ENCODE measurements at places on chromosomes 11 and 22.

DNA sequence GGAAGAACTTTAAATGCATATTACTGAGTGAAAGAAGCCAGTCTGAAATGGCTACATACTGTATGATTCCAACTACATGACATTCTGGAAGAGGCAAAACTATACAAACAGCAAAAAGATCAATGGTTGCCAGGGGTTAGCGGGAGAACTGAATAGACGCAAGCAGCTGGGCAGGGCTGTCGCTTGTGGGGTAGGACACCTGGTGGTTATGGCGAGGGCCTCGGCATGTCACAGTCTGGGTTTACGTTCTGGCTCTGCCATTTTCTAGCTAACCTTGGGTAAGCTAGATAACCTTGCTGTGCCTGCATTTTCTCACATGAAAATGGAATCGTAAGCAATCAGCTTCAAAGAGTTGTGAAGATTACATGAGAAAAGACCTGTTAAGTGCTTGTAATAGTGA, 55.2 kb upstream of the SYT13 start:
- no peaks in the 10 kb centered on the region for H3K4me1 ChIP-seq
- no peak for DNase-seq
- H3K4me3 ChIP-seq = no peak overlapping the region
- H3K27ac ChIP-seq = no peak overlapping the region
- H3K36me3 ChIP-seq = no peaks in the 10 kb centered on the region

DNA sequence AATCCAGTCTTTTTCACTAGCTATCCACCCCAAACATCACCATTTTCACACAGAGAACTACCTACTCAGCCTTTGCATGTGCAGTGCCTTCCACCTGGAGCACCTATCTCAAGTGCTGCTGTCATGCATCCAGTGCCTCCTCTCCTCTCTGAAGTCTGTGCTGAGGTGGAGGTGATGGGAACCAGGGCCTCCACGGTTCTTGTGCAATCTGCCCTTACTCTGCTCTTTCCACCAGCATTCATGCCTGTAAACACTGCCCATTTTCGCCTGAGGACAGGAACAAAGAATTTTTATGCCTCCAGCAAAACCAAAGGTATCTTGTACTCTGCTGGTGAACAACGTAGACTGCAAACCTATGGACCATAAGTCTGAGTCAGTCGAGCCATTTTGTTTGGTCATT, 27.0 kb downstream of the PITPNB start:
- H3K27me3 ChIP-seq = no peaks in the 10 kb centered on the region
- H3K4me3 ChIP-seq = no peak overlapping the region
- no peak for DNase-seq
- no peak overlapping the region for H3K27ac ChIP-seq
- peaks cover 99% of the 10 kb centered on the region for H3K36me3 ChIP-seq

DNA sequence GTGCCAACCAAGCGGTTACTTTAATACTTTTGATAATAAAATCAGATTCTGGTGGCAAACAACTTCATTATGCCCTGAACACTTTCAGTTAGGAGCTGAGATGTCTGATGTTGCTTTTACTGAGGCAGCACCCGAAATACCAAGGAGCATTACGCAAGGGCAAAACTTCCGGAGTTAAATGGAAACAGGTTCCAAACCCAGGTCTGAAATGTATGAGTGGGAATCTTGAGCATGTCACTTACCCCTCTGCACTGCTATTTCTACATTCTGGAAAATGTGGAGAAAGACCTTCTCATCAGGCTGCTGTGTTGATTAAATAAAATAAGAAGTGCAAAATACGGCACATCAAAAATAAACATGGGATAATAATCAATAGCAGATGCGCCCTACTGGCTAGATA, 315.1 kb downstream of the LARGE1 start:
- no peak overlapping the region for H3K4me3 ChIP-seq
- H3K27me3 ChIP-seq = no peaks in the 10 kb centered on the region
- H3K27ac ChIP-seq = no peak overlapping the region
- no peaks in the 10 kb centered on the region for H3K36me3 ChIP-seq
- H3K4me1 ChIP-seq = no peaks in the 10 kb centered on the region

GRCh38 chr22:37196539-37197450, 8.7 kb upstream of the C1QTNF6 start:
- no peak overlapping the region for H3K4me3 ChIP-seq
- no peaks in the 10 kb centered on the region for H3K27me3 ChIP-seq
- peaks cover 33% of the 10 kb centered on the region for H3K4me1 ChIP-seq
- no peaks in the 10 kb centered on the region for H3K36me3 ChIP-seq

GRCh38 chr11:134139303-134139872, 70.5 kb downstream of the JAM3 start:
- no peaks in the 10 kb centered on the region for H3K4me1 ChIP-seq
- no peak overlapping the region for H3K27ac ChIP-seq
- no peaks in the 10 kb centered on the region for H3K36me3 ChIP-seq
- no peak overlapping the region for H3K4me3 ChIP-seq
- no peaks in the 10 kb centered on the region for H3K27me3 ChIP-seq
- DNase-seq = no peak

- no peaks in the 10 kb centered on the region for H3K4me1 ChIP-seq
- H3K36me3 ChIP-seq = no peaks in the 10 kb centered on the region
- DNase-seq = peak; percentile 49
- peak overlapping the region; percentile 83 for H3K27ac ChIP-seq
- no peaks in the 10 kb centered on the region for H3K27me3 ChIP-seq
- H3K4me3 ChIP-seq = peak overlapping the region; percentile 84
These were observed 666 bp downstream of the MSANTD4 start for GRCh38 chr11:106021181-106021966.

- H3K4me3 ChIP-seq = no peak overlapping the region
- H3K27ac ChIP-seq = no peak overlapping the region
- no peaks in the 10 kb centered on the region for H3K4me1 ChIP-seq
- H3K36me3 ChIP-seq = no peaks in the 10 kb centered on the region
These were observed 123.4 kb upstream of the CSNK2A3 start for GRCh38 chr11:11476499-11476898.

GRCh38 chr11:61589961-61590360, 9.1 kb upstream of the SYT7 start:
- no peaks in the 10 kb centered on the region for H3K36me3 ChIP-seq
- DNase-seq = no peak
- H3K4me1 ChIP-seq = peaks cover 20% of the 10 kb centered on the region
- H3K4me3 ChIP-seq = no peak overlapping the region
- no peak overlapping the region for H3K27ac ChIP-seq

- H3K27me3 ChIP-seq = no peaks in the 10 kb centered on the region
- H3K27ac ChIP-seq = no peak overlapping the region
- H3K36me3 ChIP-seq = no peaks in the 10 kb centered on the region
- H3K4me3 ChIP-seq = no peak overlapping the region
These were observed 62.5 kb upstream of the OR4B1 start for GRCh38 chr11:48154151-48154550.

- peaks cover 11% of the 10 kb centered on the region for H3K27me3 ChIP-seq
- no peaks in the 10 kb centered on the region for H3K36me3 ChIP-seq
- peak; percentile 61 for DNase-seq
- no peaks in the 10 kb centered on the region for H3K4me1 ChIP-seq
- H3K27ac ChIP-seq = no peak overlapping the region
These were observed 1.3 kb upstream of the INSC start for GRCh38 chr11:15113381-15113780.

- peak; percentile 86 for DNase-seq
- peaks cover 53% of the 10 kb centered on the region for H3K4me1 ChIP-seq
- H3K27ac ChIP-seq = peak overlapping the region; percentile 99
These were observed 1.2 kb upstream of the RASGRP2 start for GRCh38 chr11:64745189-64745520.

- no peaks in the 10 kb centered on the region for H3K36me3 ChIP-seq
- no peak for DNase-seq
- no peaks in the 10 kb centered on the region for H3K27me3 ChIP-seq
- H3K4me1 ChIP-seq = no peaks in the 10 kb centered on the region
- no peak overlapping the region for H3K27ac ChIP-seq
These were observed 47.2 kb downstream of the LRFN4 start for GRCh38 chr11:66904055-66904454.

GRCh38 chr11:61090521-61090920, 11.8 kb upstream of the CD5 start:
- H3K4me1 ChIP-seq = peaks cover 8% of the 10 kb centered on the region
- H3K4me3 ChIP-seq = no peak overlapping the region
- H3K36me3 ChIP-seq = no peaks in the 10 kb centered on the region
- DNase-seq = no peak
- H3K27ac ChIP-seq = no peak overlapping the region
- no peaks in the 10 kb centered on the region for H3K27me3 ChIP-seq

GRCh38 chr11:94533696-94534630, 9.8 kb upstream of the FUT4 start:
- no peak overlapping the region for H3K4me3 ChIP-seq
- peaks cover 16% of the 10 kb centered on the region for H3K4me1 ChIP-seq
- DNase-seq = no peak
- no peaks in the 10 kb centered on the region for H3K27me3 ChIP-seq

GRCh38 chr11:94866936-94867795, 99.0 kb downstream of the AMOTL1 start:
- H3K4me1 ChIP-seq = no peaks in the 10 kb centered on the region
- H3K36me3 ChIP-seq = peaks cover 74% of the 10 kb centered on the region
- no peak for DNase-seq
- H3K27ac ChIP-seq = no peak overlapping the region
- H3K27me3 ChIP-seq = no peaks in the 10 kb centered on the region
- H3K4me3 ChIP-seq = no peak overlapping the region

GRCh38 chr11:62953811-62954210, 31.0 kb downstream of the SLC22A6 start:
- H3K4me3 ChIP-seq = no peak overlapping the region
- H3K4me1 ChIP-seq = no peaks in the 10 kb centered on the region
- DNase-seq = no peak
- H3K27ac ChIP-seq = no peak overlapping the region

GRCh38 chr22:47783433-47784366, 1021.2 kb downstream of the TBC1D22A start:
- no peak overlapping the region for H3K27ac ChIP-seq
- no peaks in the 10 kb centered on the region for H3K27me3 ChIP-seq
- H3K36me3 ChIP-seq = no peaks in the 10 kb centered on the region

DNA sequence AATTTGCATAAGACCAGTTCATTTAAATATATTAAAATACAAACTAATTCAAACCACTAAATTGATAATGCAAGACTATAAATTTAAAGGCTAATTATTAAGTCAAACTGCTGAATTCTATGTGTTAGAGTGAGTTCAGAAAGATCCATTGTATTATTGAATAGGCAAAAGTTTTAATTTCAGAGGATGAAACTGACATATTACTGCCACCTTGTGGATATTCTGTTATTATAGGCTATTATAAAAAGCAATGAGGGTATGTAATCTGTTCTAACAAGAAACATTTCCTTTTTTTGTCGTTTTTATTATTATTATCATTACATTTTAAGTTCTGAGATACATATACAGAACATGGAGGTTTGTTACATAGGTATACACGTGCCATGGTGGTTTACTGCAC, 20.9 kb upstream of the NAALAD2 start:
- H3K4me1 ChIP-seq = no peaks in the 10 kb centered on the region
- no peak overlapping the region for H3K4me3 ChIP-seq
- H3K27me3 ChIP-seq = no peaks in the 10 kb centered on the region
- no peak overlapping the region for H3K27ac ChIP-seq

GRCh38 chr22:35330258-35330861, 30.7 kb downstream of the TOM1 start:
- DNase-seq = peak; percentile 92
- H3K36me3 ChIP-seq = no peaks in the 10 kb centered on the region
- H3K27ac ChIP-seq = peak overlapping the region; percentile 93
- peak overlapping the region; percentile 18 for H3K4me3 ChIP-seq

- H3K27me3 ChIP-seq = no peaks in the 10 kb centered on the region
- H3K4me3 ChIP-seq = no peak overlapping the region
- no peaks in the 10 kb centered on the region for H3K36me3 ChIP-seq
- no peaks in the 10 kb centered on the region for H3K4me1 ChIP-seq
These were observed 106.2 kb upstream of the TBCEL start for GRCh38 chr11:120917559-120918239.

DNA sequence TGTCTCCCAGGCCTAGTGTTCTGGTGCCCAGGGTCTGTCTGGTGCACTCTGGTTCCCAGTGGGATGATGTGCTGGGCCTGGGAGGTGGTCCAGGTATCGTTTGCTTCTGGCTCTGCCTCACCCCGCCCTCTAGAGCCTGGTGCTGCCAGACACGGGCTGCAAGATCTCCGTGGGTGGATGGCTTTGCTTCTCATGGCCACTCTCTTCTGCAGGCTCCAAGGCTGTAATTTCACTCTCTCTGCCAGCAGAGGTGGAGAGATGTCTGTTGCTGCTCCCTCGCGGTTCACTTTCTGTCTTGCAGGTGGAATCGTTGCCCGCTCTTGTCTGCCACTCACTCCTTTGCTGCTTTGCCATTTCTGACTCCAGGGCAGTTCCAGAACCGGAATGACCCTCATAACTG, 13.4 kb downstream of the NADSYN1 start:
- no peaks in the 10 kb centered on the region for H3K36me3 ChIP-seq
- H3K4me1 ChIP-seq = no peaks in the 10 kb centered on the region
- no peak overlapping the region for H3K27ac ChIP-seq
- no peaks in the 10 kb centered on the region for H3K27me3 ChIP-seq
- no peak overlapping the region for H3K4me3 ChIP-seq
- no peak for DNase-seq

Measured in left lung (tissue), 14 donors.